ENCODE measurements at places on chromosomes 7 and 10.

- DNase-seq, result no peak
These were observed 379.4 kb downstream of the GALNT17 start for GRCh38 chr7:71511361-71511807.

GRCh38 chr7:157973971-157974677, 613.5 kb downstream of the PTPRN2 start:
- DNase-seq, result no peak

DNA sequence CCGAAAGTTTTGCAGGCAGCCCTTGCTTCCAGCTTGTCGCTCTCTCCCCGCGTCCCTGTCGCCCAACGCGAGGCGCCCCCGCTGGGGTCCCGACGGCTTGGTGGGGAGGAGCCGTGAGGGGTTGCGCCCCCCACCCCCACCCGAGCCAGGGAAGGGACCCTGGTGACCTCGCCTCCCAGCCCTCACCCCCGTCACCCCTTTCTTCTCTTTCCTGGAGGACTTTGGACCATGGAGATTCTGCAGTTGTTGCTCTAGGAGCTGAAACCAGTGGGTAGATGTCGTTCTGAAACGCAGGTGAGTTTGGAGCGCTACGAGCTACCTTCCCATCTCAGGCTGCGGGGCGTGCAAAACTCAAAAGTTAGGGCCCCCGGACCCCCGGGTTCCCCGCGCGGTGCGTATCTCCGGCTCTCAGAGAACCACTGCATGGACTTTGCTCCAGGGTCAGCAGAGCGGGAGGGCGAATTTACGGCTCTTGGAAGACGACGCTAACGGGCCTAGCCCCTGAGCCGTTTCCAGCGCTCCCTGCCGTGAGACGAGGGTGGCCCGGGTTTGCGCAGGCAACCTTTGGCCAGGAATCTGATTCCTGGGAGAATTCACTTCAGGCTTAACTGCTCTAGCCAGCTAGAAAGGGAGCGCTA, 684 bp upstream of the ATXN7L1 start:
- peak; percentile 89 for DNase-seq

DNA sequence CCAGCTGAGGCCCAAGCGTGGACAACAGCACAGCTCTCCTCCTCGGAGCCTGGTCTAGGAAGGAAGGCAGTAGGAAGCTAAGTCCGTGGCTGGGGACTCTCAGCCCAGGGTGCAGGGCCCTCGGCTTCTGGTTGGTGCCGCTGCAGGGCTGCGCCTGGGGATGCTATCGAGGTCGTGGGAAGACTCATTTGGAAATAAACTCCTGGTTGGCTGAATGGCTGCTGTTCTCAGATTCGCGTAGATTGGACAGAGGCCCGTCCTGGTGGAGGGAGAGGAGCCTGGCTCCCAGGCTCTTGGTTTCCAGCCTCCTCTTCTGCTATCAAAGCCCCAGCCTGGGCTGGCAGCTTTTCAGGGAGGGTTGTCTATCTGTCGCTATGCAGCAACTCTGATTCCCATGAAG, 152.6 kb upstream of the FZD8 start:
- DNase-seq, result no peak

DNA sequence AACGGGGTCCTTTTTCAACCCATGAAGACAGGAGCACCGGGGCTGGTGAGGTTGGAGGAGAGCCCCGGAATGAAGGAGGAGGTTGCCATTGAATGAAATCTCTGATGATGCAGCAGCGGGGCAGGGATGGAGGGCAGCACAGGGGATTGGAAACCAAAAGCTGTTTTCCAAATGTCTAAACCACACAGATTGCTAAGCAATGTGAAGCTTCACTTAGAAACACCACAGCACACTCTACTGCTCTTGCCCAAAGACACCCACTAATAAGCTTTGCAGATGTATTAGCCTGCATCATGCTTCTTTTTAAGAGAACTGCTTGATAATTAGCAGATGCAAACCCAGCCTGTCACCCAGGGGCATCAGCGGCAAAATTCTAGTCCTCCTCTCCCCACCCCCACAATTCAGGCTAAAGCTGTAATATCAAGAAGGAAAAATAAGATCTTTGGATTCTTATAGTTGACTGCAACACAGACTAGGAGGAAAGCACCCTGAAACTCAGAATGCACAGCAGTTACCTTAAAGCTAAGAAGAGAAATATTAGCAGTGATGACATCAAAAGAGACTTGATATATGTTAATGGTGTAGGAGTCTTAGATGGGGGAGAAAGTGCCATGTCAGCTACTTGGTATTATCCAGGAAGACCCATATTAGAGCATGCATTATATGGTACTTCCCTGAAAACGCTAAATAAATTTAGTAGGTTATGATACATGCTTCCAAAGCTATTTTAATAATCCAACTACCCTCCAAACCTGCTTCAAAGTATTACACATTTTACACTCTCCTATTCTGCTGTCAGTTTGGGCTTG, 666.7 kb downstream of the KCNMA1 start:
- no peak for DNase-seq

DNA sequence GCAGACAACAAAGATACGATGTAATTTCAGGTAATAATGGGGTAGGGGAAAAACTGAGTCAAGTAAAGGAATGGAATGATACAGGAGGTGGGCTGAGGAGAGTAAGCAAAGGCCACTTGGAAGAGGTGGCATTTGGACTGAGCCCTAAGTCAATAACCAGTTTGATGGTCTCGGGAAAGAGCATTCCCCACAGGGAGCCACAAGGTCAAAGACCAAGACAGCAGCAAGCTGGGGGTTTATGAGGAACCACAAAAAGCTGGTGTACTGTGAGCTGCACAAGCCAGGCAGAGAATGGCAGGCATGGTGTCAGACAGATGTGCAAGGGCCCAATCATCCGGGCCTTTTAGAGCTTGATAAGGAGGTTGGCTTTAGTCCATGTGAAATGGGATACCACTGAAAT, 98.7 kb downstream of the NOC3L start:
- no peak for DNase-seq

DNA sequence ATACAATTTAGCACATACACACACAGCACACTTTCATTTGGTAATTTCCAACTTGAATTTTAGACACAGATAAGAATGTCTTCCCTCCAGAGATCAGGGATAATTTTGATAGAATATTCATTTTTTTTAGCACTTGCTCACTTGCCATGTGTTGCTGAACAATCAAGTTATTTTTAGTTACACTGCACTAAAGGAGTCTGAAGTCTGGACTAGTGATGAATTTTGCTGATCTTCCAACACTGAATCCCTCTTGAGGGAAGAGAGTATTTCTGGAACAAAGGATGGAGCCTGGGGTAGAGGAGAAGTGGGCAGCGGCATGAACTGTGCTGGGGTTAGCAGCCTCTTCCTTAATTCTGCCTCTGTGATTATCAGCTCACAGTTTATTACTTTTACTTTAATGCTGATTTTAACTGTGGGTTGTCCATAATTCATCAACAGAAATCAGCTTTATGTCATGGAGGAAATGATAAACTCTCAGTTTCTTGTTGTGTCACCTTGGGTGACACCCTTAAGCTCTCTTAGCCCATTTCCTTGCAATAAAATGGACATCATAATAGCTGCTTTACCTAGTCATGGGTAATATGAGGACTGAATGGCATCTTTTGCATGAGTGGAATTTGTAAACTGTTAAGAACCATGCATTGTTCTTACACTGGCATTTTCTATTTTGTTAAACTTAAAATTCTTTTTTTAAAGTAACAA, 32.1 kb downstream of the SGPL1 start:
- DNase-seq, result no peak

DNA sequence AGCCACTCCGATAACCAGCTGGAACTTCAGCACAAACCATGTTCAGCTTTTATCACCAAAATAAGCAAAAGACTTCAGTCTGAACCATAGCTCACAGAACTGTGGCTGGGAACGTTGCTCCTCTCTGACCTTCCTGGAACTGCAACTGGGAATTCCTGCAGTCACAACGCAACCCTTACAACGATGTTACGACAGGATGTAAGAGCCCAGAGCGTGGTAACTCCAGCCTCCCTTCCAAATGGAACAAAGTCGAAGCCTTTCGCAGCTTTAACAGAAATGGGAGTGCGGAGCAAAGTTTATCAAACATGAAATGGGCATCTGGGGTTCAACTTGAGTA, 162.6 kb downstream of the ADAM12 start:
- peak; percentile 45 for DNase-seq

- no peak for DNase-seq
These were observed 217.4 kb upstream of the KLF14 start for GRCh38 chr7:130951303-130951975.

DNA sequence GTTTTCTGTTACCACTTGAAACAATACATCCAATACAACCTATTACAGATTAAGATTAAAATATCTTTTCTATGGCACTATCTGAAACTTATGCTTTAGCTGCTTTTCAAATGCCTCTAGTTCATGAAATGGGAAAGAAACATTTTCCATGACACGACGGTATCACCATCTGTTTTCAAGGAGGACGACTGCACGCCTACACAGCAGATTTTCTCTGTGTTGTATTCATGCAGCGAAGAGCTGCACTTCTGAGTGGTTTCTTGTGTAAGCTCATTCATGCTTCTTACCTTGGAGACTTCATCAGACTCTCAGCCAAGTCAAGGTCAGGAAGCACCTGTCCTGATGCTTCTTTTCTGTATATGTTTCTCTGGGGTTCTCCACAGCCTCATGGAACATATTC, 179.2 kb downstream of the DYNC1I1 start:
- no peak for DNase-seq

DNA sequence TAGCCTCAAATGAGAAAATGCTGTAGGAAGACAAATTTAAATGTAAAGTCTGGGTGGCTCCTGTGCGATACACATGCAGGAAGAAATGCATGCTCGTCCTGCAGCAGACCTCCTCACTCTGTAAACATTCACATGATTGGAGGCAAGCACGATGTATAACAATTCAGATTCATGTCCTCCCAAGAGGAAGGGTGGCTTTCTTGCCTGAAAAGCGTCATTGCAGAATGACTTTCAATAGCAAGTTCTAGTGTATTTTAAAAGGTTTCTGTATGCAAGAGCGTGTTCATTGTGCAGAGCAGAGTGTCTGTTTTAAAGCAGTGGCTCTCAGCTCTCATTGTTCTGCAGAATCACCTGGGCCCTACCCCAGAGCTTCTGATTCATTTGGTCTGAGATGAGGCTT, 170.3 kb upstream of the CELF2 start:
- DNase-seq, result no peak

DNA sequence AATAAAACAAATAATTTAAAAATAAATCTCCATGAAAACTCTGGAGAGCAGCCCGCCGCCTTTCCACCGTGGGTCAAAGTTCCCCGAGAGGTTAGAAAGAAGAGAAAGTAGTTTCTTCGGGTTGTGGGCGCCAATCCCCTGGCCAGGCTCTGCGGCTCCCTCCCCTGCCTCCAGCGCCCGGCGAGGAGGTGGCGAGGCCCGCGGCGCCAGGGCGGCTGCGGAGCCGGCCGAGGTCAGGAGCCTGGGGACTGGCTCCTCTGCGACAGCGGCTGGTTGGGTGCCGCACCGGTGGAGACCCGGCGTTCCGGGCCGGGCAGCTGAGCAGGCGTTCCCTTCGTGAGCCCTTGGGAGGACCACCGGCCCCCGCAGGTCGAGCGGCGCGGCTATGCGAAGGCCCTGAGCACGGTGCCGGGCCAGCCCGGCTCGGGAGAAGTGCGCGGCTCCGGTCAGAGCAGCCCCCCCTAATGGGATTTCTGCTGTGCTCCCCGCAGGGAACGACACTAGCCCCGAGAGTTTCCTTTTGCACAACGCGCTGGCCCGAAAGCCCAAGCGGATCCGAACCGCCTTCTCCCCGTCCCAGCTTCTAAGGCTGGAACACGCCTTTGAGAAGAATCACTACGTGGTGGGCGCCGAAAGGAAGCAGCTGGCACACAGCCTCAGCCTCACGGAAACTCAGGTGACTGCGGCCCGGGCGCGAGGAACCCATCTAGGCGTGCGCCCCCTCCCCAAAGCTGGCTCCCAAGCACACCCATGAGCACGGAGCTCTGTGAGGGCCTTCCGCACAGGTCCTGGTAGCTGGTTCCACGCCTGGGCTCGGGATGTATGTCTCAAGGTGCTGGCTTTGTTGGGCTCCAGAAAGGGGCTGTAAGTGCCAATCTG, 2.8 kb downstream of the EMX2 start:
- no peak for DNase-seq

DNA sequence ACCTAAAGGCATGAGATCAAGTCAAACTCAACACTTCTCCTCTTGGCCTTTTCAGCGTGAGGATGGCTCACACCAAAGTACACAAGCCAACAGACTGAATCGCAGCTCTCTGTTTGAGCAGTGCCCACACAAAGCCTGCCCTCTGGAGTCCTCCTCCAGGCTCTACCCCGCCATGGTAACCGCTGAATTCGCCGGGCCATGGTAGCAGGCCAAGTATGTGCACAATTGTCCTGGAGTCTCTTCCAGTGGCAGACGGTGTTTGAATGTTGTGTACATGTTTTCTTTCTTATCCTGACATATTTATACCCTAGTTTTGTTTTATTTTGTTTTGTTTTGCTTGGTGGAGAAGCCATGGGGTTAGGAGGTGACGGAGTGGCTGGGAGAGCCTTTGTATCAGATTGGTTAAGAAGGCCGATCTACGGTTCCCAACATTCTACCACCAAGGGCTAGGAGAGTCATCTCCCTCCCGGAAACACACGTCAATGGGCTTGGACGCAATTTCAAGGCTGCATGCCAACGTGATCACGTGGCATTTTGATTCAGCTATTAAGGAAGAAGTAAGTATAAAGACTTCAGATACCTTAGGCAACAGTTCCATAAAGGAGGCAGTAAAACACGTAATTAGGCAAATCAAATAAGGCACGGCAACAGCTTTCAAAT, 12.1 kb upstream of the SHH start:
- DNase-seq, result no peak

- no peak for DNase-seq
These were observed 31.8 kb downstream of the CHST3 start for GRCh38 chr10:71995887-71996575.

DNA sequence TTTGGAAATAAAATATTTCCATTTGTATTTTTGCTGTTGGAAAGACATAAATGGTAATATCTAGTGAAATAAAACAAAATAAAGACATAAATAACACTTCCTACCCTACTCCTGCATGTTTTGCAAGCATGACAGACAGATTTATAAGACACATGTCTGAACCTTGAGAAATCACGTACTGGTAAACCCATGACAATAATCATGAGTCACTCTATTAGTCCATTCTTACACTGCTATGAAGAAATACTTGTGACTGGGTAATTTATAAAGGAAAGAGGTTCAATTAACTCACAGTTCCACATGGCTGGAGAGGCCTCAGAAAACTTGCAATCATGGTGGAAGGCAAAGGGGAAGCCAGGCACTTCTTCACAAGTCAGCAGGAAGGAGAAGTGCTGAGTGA, 942.2 kb downstream of the REEP3 start:
- DNase-seq, result no peak

DNA sequence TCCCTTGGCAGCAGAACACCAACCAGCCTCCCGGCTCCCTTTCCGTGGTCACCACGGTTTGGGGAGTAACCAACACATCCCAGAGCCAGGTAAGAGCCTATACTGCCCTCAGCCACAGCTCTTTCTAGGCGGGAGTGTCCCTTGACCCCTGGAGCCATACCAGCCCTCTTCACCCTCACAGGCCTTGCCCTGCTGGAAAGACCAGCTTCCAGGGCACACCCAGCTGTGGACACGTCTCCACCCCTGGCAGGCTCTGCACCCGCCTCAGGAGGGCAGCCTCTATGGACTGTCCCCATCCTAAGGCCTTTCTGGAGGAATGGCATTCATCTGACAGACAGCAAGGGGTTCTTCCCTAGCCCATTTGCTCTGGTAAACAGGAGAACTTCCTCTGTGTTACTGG, 57.5 kb upstream of the PPIF start:
- DNase-seq, result no peak

Data from esophagus muscularis mucosa (tissue), 4 donors.